ENCODE measurements at places on chromosomes 5 and 9.

DNA sequence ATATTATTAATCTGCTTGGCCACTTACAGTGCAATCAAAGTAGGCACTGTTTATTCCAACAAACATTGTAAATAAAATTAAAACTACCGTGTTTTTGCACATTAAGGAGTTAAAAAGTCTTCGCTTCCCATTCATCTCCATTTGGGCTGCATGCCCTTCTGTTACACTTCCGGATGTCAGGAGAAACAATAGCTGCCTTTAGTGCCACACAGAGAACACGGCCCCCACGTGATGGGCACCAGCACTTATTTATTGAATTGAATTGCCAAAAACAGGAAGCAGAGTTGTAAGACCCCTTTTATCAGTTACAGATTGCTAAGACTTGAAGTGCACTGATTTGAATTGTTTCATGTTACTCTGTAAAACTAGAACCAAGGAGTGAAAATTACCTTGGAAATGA lies 80.4 kb downstream of the LHFPL2 start:
- DNase-seq = no peak

DNA sequence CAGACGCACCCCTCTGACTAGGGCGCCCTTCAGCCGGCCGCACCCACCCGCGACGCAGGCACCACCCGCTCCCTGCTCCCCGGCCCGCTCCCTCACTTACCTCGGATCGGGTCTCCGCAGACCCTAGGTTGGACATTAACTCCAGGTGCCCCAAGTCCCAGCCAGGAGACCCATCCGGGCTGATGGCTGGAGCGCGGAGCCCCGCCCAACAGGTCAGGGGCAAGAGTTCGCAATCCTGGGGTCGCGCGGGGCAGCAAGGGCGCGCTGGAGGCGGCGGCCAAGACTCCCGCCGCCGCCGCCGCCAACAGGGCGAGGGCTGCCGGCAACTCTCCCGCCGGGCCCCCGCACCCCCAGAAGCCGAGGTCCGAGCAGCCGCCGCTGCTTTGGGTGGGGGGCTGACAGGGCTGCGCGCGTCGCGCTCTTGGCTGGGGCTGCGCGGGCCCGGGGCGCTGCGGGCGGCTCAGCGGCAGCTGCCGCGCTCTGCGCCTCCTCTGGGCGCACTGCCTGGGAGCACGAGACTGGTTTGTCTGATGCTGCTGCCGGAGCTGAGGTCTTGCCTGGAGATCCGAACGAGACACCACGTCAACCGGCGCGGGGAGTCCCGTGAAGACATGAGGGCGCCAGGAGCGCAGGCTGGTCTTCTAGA lies at the start of gene GDNF:
GDNF (minus strand) TSS at position 635 of the 646 bp plus-strand sequence. CDS start 5,245 bp downstream, outside the sequence.
- DNase-seq = no peak

- no peak for DNase-seq
These were observed 32.9 kb upstream of the CEP72 start for GRCh38 chr5:579211-579610.

GRCh38 chr9:115369322-115369957 lies 251.5 kb upstream of the TNC start:
- no peak for DNase-seq

GRCh38 chr5:71601222-71602026 lies 14.3 kb downstream of the MCCC2 start:
- no peak for DNase-seq

DNA sequence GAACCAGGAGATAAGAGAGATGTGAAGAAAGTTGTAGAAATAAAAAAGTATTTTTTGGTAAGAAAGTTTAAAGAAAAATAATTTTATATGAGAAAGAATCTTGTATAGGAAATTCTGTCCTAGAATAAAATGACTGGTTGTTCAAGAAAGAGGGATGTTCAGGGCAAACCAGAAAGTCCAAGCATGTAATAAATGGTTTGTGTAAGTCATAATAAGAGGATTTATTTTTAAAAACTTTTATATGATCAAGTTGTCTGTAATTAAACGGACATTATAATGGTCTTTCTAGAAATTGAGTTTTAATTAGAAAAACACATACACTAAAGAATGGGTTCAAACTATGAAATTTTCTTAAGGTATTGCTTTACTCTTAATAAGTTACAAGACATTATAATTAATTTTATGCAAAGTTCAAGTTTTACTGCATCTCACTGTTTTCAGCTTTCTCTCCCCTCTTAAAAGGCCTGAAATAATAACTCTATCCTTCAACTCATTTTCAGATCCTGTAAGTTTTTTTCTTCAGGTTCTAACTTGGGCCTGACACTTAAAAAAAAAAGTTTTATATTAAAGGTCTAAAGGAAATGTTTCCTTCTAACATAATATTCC lies 56.1 kb upstream of the ZNF300 start:
- DNase-seq = no peak

GRCh38 chr5:37867654-37868053 lies 27.8 kb upstream of the GDNF start:
- DNase-seq = no peak

GRCh38 chr9:4027606-4028005 lies 272.3 kb downstream of the GLIS3 start:
- DNase-seq = no peak

GRCh38 chr5:74623006-74623611 lies 17.4 kb downstream of the ENC1 start:
- DNase-seq = no peak

- no peak for DNase-seq
These were observed 300.8 kb downstream of the OSTF1 start for GRCh38 chr9:75389101-75389500.

DNA sequence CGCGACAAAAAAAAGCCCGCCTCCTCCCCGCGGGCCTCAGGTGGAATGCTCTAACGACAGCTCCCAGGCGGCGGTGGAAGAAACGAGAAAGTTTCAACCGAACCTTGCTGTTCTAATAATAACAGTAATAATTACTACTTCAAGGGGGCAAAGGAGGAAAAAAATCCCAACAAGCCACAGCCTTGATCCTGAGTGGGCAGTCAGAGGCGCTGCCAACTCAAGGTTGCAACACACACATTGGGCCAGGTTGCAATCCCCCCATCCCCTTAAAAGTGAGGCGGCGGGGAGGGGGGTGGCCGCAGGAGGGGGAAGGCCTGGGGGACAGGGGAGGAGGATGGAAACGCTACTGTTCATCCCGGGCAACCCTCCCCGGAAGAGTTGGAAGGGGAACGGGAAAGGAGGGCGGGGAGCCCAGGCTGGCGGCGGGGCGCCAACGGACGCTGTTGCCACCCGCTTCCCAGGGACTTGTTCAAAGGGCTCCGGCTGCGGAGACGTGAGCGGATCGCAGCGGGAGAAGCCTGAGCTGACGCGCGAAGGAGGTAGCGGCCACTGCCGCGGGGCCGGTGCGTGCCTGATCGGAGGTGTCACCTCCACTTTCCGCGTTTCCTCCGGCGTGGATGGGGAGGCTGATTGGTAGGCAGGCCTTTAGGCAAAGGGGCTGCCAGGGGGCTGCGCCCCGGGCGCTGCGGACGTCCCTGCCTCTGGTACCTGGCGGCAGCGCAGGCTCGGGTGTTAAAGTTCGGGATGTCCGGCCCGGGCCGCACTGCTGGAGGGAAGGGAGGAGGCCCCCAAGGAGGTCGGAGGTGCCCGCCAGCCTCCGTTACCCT lies 647 bp downstream of the SMARCA2 start:
- no peak for DNase-seq

All from cerebellar nuclear complex (tissue), 1 donor.